Hematopoietic multipotent progenitor cell (in vitro differentiated cells): ENCODE measurements at places on chromosomes 11 and 22. TPM values are rescaled to one million over a fixed set of nuclear protein-coding genes. Genes with fewer than 3 reads are reported as not detected.

DNA sequence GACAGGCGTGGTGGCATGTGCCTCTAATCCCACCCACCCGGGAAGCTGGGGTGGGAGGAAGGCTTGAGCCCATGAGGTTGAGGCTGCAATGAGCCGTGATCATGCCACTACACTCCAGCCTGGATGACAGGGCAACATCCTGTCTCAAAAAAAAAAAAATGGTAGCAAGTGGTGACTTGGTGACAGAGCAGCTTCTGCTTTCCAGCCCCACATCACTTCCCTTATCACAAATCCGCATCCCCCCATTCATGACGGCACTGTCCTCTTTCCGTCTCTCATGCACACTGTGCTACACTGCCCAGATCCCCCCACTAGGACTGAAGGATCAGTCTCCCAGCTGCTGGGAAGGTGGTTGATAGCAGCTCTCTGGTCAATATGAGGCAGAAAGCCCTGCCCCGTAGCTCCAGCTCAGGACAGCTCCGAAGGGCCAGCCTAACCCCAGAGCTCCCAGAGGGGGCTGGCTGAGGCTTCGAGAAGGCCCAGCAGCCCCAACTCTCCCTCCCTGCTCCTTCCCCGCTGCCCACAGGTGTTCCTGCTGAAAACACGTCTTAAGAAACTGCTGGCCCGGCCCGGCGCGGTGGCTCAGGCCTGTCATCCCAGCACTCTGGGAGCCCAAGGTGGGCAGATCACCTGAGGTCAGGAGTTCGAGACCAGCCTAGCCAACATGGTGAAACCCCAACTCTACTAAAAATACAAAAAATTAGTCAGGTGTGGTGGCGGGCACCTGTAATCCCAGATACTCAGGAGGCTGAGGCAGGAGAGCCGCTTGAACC lies 15.9 kb downstream of the PGA5 start:
- DNase-seq, result no peak

- no peak for DNase-seq
Observed at GRCh38 chr11:75878933-75879332, 63.9 kb downstream of the UVRAG start.

- DNase-seq, result no peak
Observed at GRCh38 chr22:35528927-35529326, 11.7 kb upstream of the RASD2 start.

GRCh38 chr11:113942256-113942655 lies 32.7 kb upstream of the HTR3A start:
- no peak for DNase-seq

- DNase-seq, result peak; percentile 44
Observed at GRCh38 chr11:832529-833113, at the start of gene CD151. Gene CD151, plus strand, starts transcription at chr11:832952. Its CDS starts 3,118 bp downstream, at chr11:836070.

PRRG4 gene
- 1.3 TPM for total RNA-seq

GRCh38 chr11:10926801-10927211 lies 69.0 kb upstream of the ZBED5 start:
- DNase-seq, result no peak

- DNase-seq, result peak; percentile 16
Observed at GRCh38 chr11:20097319-20098221, 62.7 kb downstream of the DBX1 start.
